Cerebellar nuclear complex (tissue), 1 donor: ENCODE measurements at places on chromosomes 6 and 20.

- DNase-seq: no peak
Observed at GRCh38 chr6:131894493-131895424, 56.4 kb downstream of the CCN2 start.

DNA sequence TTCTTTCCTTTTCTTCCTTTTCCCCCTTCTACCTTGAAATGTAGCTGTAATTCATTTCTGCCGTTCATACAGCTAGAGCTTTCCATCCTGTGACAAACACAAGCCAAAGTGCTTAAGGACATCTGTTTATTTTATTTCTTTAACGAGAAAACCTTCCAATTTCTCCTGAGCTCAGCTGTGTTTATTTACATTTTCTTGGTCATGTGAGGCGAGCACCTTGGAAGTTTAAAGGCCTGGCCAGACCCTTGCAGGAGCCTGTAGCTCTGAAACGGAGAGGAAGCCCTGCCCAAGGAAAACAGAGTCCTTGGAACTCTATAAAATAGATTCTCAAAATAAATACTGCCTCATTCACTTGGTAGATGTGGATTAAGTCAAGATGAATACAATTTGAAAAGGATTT is 223.1 kb downstream of the EYA2 start:
- no peak for DNase-seq

GRCh38 chr20:39631557-39631956 is 669.4 kb downstream of the DHX35 start:
- DNase-seq: no peak

DNA sequence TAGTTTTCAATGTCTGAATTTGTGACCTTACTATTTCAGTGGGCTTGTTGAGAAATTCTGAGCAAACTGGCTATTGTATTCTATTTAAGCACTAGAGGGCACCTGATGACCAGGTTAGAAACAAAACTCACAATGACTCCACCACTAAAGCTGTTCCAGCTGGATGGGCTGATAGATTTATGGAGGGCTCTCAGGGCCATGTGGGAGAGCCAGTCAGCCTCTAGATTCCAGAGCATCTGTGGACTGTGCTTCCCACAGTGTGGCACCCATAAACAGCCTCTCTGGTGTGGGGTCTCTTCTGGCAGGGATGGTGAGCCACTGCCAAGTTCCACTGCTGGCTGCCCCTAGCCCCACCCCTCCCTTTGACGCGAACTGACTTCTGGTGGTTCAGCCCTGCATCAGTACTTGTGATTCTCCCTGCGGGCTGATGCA is 29.2 kb downstream of the C6orf58 start:
- DNase-seq: no peak

DNA sequence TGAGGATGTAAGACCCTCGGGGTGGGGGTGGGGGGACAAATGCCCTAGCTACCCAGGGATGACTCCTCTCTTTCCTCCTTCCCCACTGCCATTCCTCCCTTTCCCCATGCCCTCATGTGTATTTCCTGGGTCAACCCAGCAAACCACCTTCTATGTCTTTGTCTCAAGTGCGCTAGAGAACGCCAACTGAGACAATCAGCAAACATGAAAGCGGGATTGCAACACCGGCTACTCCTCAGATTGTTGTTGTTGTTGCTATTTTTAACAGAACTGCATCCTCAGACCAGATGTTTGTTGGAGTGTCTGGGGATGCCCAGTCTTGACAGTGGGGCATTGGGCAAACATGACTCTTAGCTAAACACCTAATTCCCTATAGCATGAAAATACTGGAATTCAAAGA is 39.3 kb upstream of the HIVEP1 start:
- no peak for DNase-seq
